A549 treated with DMSO at 1 μM for 4 hours (cell line): ENCODE measurements at places on chromosomes 3 and 15. TPM values are rescaled to one million over a fixed set of nuclear protein-coding genes. Genes with fewer than 3 reads are reported as not detected.

SPSB4 gene
- 0.10 to 0.27 TPM (median 0.16 TPM) in 5 replicates for total RNA-seq

C2CD4A gene
- 0.02 to 0.07 TPM (median 0.02 TPM) in 3 of 5 replicates, not detected in the others for total RNA-seq

NANOGP8 gene
- total RNA-seq, result not detected in 5 replicates

BTLA gene
- 0.02 to 0.06 TPM in 2 of 5 replicates, not detected in the others for total RNA-seq

NPAP1 gene
- not detected in 5 replicates for total RNA-seq
